ENCODE measurements at places on chromosomes 2 and 18.
A peak's percentile ranks its signal among the peaks of the same experiment; 100 is the strongest.

DNA sequence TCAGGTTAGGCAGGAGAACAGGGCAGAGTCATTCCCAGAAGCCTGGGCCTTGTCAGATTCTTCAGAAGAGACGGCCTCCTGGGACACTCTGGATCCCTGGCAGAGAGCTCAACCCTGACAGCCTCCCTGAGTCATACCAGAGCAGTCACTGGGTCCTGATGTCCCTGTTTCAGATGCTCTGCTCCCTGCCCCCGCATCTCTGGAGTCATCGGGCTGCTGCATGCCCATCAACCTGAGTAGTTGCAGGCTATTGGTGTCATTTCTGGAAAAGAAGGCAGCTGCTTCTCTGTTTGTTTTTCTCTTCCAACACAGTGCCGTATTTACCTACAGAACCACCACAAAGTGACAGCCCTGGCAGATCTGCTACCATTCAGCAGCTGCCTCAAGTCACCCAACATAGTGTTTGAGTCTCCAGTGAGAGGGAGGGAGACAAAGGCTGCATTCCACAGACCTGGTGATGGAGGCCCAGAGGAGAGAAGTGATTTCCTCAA, 145.1 kb downstream of the B3GNT2 start:
- no peak for DNase-seq

DNA sequence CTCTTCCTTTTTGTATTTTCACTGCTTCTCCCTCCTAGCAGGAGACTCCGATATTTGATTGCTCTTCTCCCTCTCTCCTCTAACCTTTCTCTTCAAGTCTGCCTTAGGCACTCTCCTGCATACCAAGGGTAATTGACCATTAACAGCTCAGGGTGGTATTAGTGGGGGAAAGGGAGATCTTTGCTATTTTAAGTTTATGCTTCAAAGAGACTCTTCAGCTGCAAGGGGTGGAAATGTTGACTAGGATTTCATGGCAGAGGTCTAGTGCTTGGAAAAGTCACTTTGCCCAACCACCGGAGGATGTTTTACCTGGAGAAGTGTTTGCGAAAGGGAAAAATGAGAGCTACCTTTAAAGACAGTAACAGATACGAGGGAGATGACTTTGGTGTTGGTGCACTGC, 453.7 kb downstream of the SLC4A3 start:
- no peak for DNase-seq

- no peak for DNase-seq
Observed at GRCh38 chr2:188785061-188785460, 189.1 kb upstream of the COL3A1 start.

DNA sequence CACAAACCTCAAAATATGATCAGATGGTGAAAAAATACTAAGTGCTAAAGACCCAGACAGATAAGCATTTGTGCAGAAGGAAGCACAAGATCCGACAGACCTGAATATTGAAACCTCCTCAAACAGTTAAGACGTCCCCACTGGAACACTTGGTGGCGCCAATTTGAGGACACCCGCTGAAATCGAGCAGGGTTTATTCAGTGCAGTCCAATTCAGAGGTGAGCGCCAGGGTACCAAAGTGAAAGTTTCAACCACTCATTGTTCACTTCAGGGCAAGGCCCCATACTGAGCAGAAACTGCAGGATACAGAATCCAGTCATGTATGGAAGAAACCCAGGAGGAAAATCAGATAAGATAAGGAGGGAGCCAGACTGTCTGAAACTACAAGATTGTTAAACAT, 417.6 kb downstream of the LRRTM4 start:
- no peak for DNase-seq

- DNase-seq = no peak
Observed at GRCh38 chr2:150900913-150901312, 360.8 kb downstream of the RBM43 start.

GRCh38 chr2:36785179-36785795, 88.8 kb downstream of the VIT start:
- DNase-seq = peak; percentile 74

DNA sequence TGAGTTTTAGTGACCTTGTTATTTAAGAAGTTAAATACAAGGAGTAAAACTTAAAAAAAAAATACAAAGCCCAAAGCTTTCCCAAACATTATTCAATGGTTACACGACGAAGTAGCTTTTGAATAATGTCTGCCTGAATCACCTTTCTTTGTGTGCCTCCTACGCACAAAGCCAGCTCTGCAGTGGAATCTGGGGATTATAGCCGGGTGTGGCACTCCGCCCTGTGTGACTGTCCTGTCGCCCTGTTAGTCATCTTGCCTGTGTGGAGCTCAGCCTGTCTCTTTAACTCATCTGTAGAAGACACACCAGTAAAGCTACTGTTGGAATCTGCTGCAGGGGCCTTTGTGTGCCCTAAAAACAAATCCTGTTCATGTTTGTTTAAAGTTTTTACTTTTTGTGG, 79.4 kb upstream of the TCF7L1 start:
- DNase-seq = no peak

DNA sequence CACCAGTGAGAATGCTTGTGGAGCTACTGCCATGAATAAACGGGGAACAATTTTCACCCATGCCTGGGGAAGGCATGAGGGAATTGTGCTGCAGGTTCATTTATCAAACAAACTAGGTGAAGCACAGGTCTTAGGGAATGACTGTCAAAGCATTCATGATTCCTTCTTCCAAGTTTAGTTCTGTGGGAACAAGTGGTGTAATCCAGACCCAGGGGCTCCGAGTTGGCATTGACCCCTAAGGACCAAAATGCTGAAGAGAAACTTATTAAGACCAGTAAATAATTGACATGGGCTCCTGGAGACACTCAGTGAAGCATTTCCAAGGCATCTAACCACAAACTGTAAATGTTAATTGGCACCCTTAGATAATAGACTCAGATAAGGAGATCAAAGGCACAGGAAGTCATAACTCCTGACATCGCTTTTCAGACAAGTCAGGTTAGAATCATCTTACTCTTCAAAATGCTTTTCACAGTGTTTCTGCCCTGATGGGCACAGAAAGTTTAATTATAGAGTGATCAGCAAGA, 96.9 kb downstream of the SPP2 start:
- DNase-seq = no peak

DNA sequence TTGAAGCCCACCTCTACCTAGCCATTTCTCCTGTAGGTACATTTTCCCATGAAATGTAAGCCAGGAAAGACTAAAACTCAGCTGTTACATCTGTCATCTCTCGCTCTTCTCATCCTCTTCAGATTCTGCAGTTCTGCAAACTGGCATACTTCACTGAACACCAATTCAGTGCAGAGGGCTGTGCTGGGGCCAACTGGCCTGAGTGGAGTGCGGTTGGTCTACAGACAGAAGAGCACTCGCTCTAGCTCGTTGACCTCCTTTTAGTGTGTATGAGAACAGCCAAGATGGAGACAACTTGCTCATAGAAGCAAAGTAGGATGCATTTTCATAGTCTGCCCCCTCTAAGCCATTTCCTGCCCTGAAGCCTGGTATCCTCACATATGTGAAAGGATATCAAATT, 862.6 kb downstream of the BCL11A start:
- no peak for DNase-seq

DNA sequence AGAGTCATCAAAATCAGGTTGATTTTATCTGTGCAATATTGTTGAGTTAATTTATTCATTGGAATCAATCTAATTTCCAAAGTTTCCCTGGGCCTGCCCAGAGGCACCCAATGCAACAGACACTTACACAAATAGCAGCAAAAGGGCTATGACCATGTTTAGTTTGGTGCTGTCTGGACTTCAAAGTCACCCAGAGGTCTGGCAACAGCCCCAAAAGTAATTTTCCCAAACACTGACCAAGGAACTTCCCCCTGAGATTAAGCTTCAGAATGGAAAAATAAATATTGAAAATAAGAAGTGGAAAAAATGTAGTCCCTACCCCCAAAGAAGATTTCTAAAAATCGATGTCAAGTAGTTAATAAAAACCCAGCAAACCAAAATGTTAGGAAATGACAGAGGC, 70.9 kb upstream of the RNF152 start:
- DNase-seq = no peak
